ENCODE measurements at places on chromosomes 12 and 14. TPM values are rescaled to one million over a fixed set of nuclear protein-coding genes. Genes with fewer than 3 reads are reported as not detected.

SLC38A6 gene
- 16.8 TPM for total RNA-seq

DNA sequence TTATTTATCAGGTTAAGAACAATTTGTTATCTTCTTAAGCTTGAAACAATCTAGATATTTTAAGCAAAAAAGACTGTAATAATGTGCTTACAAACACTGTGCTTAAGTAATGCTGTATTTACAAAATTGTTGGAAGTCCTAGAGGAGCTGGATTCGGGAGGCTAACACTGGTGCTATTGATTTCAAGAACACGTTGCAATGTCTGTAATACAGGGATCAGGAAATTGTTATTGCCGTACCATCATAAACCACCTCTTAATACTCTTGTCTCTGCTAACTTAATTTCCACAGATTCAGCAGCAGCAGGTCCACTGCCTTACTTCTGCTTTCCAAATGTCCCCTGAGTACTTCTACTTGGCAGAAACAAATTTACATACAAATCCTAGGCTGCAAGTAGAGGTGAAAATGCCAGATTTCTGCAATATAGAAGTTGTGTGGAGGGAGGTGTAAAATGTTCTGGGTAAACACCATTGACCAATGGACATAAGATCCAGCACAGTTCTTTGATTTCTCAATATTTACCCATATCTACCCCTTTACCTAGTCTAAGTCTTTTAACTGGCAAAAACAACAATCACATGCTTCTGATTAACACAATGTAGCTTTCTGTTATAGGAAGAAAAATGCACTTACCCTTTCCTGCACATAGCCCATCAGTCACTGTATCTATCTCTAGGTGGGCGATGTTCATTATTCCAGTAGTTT, 663.4 kb downstream of the TMTC2 start:
- DNase-seq = no peak

TTC7B gene
- total RNA-seq = 38.3 TPM

CEBPE gene
- total RNA-seq = not detected

DNA sequence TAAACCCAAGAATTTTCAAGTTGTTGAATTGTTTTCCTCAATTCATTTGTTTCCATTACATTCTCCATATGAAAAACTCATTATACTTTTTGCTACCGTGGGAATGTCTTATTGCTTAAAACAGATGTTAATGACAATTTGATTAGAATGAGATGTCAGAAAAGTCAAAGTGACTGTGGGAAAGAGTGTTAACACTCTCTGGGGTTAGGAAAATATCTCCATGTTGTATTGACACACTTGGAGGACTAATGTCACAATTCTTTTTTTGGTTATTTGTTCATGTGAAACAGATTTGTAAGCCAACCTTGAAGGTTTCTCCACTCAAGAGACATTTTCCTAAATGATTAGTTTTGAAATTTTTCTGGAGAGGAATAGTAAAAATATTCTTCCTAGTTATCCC, 47.2 kb upstream of the CMAS start:
- no peak for DNase-seq

- DNase-seq = no peak
These were observed 11.1 kb downstream of the PRKAB1 start for GRCh38 chr12:119679081-119679480.

DNA sequence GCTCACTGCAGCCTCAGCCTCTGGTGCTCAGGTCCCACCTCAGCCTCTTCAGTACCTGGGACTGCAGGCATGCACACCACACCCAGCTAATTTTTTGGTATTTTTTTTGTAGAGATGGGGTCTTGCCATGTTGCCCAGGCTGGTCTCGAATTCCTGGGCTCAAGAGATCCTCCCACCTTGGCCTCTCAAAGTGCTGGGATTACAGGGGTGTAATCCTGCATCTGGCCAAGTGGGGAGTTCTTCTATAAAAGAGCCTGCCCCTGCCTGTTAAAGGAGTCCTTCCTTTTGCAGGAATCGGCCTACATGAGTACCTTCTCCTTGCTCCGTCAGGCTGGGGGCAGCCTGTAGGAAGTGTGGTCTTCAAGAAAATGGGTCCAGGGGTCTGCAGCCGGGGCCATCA, 54.1 kb upstream of the RASSF3 start:
- DNase-seq = no peak

GRCh38 chr12:46990211-46990610, 89.2 kb upstream of the PCED1B start:
- DNase-seq = peak; percentile 58

- DNase-seq = no peak
These were observed 95.5 kb upstream of the FAR2 start for GRCh38 chr12:29053567-29053966.

KLHDC1 gene
- total RNA-seq = 1.3 TPM

DNA sequence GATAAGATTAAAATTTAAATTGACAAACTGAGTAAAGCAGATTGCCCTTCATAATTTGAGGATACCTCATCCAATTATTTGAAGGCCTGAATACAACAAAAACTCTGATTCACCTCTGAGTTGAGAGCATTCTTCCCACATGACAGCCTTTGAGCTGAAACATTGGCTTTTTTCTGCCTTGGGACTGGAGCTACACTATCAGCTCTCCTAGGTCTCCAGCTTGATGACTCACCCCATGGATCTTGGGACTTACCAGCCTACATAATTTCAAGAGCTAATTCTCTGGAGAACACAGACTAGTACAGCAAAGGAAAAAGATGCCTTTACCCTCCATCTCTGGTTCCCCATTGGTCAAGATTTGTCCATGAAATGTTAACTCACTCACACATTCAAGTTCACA, 555.1 kb downstream of the FOXG1 start:
- no peak for DNase-seq

CCDC197 gene
- total RNA-seq = not detected

LTBP2 gene
- total RNA-seq = 1.3 TPM

DNA sequence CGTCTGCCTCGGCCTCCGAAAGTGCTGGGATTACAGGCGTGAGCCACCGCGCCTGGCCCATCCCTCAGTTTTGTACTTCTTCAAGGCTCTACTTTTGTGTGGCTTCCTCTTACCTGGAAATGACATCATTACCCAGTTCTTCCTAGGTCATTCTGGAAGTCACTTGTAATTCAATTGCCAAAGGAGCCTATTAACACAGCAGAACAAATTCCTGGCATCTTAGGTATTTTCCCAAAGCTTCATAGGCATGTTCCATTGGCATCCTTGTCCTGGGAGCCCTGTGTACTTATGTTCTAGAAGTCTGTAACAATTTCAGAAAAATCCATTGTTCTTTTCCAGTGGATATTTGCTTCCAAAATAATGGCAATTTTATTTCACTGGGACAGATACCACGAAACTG, 60.6 kb downstream of the DAAM1 start:
- DNase-seq = no peak

AKAP5 gene
- total RNA-seq = 7.3 TPM
